ENCODE measurements at places on chromosomes 3 and 15.

DNA sequence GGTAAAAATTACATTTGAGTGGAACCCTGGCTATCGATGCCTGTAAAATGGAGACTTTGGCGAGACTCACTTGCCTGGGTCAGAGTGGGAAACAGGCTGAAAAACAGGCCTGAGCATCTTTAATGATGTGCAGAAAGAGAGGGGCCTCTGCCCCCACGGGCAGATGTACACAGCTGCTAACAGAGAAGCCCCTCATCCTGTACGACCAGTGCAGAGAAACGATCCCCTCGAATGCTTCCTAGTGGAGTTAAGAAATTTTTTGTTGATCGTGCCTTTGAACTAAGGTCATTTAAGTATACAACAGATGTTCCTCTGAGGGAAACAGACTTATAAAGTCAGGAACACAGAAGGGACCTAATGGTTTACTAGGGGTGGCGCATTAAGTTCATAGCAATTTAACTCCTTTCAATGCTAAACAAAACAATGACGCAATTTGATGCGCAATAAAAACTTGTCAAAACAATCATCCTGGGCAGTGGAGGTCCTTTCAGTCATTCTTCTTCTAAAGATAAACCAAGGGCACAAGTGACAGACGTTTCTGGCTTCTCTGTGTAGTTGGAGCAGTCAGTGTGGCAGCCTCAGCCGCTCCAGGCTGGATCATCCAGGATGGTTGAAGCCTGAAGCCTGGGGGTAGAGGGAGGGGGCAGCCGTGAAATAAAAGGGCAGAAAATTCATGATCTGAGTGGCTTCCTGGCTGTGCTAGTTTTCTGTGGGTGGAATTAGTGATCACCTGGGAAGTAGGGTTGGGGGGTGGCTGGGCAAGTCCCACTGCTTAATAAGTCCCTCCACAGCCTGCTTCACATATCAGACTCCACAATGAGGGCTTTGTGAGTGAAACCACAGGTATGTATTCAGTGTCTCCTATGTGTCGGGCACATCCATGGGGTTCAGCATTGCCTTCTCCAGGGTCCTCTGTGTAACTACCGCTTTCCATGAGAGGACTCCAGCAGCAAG lies 50.8 kb upstream of the MRPS22 start:
- no peak for DNase-seq

DNA sequence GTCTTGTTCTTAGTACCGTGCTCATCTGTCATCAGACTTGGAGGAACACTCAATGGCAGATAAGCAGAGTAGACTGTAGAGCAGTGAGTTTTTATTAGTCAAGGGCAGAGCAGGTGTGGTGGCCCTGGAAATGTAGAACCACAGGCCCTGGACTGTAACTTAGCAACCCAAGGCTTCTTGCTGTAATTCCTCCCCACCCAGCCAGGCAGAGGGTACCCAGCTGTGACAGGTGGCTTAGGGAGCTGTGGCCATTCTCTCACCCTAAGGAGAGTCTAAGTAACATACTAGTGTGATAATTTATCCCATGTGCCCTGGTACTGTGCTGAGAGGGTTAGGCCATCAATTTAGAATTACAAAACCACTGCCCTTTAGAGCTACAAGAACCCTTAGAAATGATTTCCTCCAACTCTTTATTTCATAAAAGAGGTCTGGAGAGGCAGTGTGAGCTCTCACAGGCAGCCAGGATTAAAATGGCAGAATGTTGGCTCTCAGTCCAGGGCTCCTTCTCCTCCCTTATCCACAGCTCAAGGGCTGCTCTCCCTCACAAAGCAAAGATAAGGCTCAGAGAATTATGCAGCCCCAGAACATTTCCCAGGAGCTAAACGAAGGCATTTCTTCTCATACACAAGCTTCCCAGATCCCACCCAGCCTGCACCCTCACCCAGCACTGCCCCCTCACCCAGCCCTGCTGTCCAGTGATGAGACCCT lies 3.0 kb downstream of the POMGNT2 start:
- no peak for DNase-seq

- DNase-seq = no peak
Observed at GRCh38 chr3:149314807-149315578, 18.4 kb downstream of the TM4SF18 start.

- no peak for DNase-seq
Observed at GRCh38 chr15:77836906-77837648, 204.4 kb upstream of the LINGO1 start.

GRCh38 chr3:133486658-133487057 lies 86.8 kb downstream of the BFSP2 start:
- DNase-seq = no peak

GRCh38 chr3:101913168-101913567 lies 63.9 kb downstream of the NFKBIZ start:
- no peak for DNase-seq

GRCh38 chr3:125511420-125512118 lies 8.4 kb downstream of the SNX4 start:
- DNase-seq = no peak

DNA sequence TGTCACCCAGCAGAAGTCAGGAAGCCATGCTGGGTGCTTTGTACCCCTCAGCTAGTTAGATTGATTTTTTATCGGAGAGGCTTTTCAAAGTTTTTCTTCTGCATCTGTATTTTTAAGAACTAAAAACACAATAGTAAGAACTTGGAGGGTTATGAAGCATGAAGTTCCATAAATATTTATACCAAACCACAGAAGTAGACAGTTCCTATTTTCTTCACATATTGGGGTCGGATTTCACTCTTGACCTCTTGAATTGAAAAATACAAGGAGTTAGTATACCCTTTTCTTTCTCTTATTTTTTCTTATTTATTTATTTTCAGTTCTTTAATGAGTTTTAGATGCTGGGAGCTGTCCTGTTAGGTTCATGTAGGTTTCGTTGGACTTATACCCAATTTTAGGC lies 35.1 kb downstream of the SLC25A26 start:
- DNase-seq = no peak

DNA sequence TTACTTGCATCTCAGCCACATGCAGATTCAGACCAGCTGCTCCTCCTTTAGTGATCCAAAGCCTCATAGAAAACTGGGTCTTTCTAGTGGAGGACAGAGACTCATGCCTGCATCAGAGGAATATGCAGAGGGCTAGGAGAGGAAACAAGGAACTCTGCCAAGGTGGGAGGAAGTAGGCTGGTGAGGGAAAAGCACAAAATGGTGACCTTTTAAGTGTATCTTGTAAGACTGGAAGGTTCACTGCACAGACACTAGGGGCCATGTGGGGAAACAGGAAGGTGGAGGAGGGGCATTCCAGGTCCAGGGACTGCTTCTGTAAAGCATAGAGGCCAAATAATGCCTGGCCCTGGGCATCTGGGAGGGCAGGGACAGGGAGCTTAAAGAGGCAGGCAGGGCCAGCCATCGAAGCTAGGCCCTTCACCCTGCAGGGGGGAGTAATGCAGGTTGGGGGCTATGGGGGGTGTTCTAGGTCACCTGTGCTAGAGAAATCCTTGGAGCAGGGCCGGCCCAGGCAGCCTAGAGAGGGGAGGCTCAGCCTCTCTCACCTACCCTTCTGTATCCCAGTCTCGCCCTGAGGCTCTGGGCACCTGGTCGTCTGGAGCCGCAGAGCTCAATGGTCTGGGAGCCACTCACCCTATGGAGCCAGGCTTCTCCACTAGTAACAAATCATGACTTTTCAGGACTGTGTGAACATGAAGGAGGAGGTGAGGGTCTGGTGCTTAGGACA lies 117.7 kb downstream of the DNAJB8 start:
- DNase-seq = no peak

GRCh38 chr3:180283251-180283650 lies 246.5 kb upstream of the PEX5L start:
- DNase-seq = no peak

- no peak for DNase-seq
Observed at GRCh38 chr15:62087671-62088352, 21.0 kb downstream of the C2CD4A start.

- DNase-seq = no peak
Observed at GRCh38 chr3:48708481-48708889, 8.5 kb downstream of the IP6K2 start.

DNA sequence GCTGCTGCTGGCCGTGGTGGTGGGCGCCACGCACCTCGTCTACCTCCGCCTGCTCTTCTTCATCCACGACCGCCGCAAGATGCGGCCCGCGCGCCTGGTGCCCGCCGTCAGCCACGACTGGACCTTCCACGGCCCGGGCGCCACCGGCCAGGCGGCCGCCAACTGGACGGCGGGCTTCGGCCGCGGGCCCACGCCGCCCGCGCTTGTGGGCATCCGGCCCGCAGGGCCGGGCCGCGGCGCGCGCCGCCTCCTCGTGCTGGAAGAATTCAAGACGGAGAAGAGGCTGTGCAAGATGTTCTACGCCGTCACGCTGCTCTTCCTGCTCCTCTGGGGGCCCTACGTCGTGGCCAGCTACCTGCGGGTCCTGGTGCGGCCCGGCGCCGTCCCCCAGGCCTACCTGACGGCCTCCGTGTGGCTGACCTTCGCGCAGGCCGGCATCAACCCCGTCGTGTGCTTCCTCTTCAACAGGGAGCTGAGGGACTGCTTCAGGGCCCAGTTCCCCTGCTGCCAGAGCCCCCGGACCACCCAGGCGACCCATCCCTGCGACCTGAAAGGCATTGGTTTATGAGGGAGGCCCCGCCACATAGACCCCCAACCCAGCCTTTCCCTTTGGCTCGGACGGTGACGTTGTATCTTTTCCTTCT lies 1.1 kb downstream of the GPR27 start:
- DNase-seq = no peak

DNA sequence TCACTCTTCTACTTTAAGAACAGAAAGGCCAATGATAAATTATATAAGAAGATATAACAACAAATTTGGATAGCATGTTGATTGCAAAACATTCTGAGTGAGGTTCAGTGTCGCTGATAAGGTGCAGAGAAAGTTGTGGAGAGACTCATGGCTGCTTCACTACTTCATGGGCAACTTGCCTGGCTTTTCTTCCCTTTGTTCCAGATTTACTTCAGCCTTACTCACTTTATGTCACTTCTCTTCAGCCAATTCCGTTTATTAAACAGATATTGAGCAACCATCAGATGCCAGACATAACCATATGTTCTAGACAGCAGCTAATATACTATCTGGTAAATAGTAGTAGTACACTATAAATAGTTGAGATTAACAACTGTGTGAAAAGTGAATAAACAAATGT lies 150.0 kb upstream of the CHL1 start:
- no peak for DNase-seq

GRCh38 chr3:42151596-42152168 lies 60.5 kb downstream of the TRAK1 start:
- no peak for DNase-seq

DNA sequence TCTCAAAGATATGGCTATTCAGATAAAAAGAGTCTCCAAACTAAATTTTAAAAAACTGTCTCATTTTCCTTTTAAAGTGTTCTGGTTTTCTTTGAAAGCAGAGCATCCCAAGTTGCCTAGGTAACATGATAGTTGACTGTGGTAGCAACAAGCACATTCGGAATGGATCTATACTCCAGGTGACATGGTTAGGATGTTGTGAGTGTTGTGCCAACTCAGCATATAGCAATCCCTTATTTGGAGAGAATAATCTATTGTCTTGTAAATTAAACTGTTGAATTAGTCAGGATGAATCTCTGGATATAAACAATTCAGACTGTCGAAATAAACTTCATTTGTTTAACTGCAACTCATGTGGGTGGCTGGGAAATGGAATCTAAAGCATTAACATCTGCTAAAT lies 418.6 kb downstream of the TUSC7 start:
- no peak for DNase-seq

DNA sequence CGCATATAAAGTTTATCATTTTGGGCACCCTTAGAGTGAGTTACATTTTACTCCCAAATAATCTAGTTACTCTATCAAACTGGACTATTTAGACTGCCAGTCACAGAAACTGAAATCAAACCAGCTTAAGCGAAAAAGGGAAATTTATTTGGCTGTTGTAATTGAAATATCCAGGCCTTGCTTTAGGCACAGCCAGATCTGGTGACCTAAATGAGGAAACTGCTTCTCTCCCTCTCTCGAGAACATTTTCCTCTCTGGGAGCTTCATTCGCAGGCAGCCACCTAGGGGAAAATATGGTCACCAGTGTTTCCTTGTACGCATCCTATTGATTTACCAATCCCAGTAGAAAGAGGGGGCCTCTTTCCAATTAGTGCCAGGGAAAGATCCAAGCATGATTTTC lies 175.3 kb upstream of the MITF start:
- DNase-seq = no peak

DNA sequence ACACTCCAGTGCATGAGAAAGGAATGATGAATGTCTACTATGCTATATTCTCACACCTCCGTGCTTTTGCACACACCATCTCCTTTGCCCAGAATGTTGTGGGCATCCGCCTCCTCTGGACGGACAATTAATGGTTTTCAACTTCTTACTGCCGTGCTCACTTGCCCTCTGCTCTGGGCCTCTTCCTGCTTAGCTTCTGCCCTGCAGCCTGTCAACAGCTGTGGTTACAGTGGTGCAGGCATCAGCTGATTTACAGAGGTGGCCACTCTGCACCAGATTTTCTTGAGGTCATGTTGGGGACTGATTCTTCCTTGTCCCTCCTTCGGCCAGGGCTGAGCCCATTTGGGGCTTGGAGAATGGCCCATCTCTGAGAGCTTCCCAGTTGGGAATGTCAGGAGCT lies 56.5 kb upstream of the TMEM115 start:
- no peak for DNase-seq

DNA sequence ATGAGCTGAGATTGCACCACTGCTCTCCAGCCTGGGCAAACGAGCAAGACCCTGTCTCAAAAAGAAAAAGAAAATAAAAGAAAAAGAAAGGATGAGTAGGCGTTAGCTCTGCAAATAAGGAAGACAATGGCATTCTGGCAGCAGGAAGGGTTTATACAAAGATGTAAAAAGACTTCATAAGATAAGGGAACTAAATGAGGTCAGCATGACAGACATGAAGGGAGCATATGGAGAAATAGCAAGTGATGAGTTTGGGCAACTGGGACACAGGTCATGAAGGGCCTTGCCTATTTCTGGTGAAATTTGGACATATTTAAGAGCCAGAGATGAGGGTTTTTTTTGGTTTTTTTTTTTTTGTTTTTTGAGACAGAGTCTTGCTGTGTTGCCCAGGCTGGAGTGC lies 24.5 kb downstream of the TMEM266 start:
- DNase-seq = no peak

GRCh38 chr3:179713643-179714090 lies 60.8 kb downstream of the USP13 start:
- DNase-seq = no peak

DNA sequence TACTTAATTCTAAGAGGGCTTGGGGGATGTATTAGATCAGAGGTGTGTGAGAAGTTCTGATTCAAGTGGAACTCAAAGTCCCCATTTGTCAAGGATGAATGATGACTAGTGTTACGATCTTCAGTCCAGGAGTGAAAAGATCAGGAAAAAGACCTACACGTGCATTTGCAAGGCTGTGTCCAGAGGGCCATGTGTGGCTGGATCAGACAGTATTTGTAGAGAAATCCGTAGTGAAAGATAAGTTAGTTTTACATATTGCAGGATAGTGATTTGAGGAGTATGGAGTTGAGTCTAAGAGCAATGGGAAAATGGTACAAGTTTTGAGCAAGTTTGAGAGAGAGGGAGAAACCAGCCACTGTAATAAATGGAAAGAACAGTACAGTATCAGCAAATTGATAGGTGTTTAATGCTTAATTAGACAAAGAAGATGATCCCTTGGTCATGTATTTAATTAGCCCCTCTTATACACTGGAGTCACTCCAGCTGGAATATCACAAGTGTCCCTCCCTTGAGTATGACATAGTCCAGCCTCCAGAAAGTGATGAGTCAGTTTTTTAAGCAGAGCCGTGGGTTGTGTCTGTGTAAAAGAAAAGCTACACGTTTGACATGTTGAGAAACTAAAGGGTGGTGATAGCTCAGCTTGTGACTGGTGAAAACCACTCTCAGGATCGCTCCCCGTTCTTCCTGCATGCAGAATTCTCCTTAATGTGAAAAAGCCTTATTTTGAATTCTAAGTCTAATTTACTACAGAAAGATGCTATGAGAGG lies 348.8 kb downstream of the ROBO1 start:
- DNase-seq = no peak

Measured in NCI-H1092 treated with DMSO at 0.1 percent for 48 hours (cell line).